ENCODE measurements at places on chromosomes 1 and 21.

DNA sequence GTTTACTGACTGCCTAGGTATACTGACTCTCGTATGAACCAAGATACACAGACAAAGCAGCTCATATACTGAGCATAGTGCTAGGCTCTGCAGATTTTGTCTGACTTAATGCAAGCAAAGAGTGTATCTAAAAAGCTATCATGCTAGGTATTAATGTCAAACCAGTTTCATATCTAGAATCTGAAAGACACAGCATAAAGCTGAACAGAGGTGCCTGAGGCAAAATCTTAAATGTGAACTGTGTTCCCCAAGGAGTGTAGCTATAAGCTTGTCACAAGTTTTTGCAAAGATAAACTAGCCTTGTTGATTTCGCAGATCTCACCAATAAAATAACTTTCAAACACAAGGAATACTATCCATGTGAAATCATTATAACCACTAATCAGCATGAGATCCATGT, 18.1 kb downstream of the JAK1 start:
- DNase-seq = no peak

- no peak for DNase-seq
These were observed 1.4 kb downstream of the S100A6 start for GRCh38 chr1:153534226-153534924.

DNA sequence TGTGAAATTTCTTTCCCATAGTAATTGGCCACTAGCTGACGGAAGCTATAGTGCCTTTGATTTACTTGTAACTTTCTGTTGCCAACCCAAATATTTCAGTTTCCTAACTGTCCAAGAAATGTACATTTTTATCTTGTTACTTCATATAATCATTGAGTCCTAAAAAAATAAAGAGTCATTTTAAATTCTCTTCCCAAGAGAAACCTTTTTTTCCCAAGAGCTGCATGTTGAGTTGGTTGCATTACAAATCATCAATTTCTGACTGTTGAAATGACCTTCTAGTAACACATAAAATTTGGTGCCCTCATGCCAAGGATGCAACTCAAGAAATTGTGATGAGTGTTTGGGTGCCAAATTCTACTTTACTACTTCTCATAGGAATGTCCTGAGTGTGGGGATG, 61.0 kb downstream of the HMCN1 start:
- DNase-seq = no peak

GRCh38 chr1:154714638-154715037, 106.7 kb upstream of the ADAR start:
- no peak for DNase-seq

GRCh38 chr1:228464487-228464983, 22.6 kb upstream of the RNF187 start:
- peak; percentile 75 for DNase-seq

DNA sequence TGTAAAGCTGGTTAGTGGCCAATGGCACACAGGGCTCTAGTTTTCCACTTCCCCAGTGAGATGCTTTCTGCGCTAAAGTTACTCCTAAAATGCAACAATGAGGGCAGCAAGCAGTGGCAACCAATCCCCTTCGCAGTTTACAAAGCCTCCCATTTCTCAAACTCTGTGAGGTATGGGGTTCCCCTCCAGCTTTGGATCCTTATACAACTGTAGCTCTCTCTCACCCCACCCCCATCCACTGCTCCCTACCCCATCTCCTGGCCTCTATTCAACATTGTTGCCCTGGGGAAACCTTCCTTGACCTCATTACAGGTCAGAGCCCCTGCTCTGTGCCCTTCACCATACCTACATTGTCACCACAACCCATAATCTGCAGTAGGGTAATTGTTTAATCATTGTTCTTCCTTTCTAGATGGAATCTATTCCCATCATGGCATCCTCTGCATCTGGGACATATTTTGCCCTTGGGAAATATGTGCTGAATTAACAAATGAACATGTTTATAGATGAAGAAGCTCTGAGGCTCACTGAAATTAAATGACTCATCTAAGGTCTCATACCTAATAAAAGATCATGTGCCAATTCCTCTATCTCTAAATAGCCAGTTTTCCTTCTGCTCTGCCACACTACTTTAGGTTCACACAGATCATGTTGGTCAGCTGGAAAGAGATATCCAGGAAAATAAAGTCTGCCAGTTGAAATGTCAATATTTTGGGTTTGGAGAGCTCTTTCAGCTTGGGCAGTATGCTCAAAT, 12.6 kb downstream of the KIAA0040 start:
- no peak for DNase-seq

GRCh38 chr21:14844001-14844400, 220.8 kb downstream of the NRIP1 start:
- DNase-seq = no peak

- DNase-seq = no peak
These were observed 13.7 kb downstream of the ENO1 start for GRCh38 chr1:8864713-8865344.

DNA sequence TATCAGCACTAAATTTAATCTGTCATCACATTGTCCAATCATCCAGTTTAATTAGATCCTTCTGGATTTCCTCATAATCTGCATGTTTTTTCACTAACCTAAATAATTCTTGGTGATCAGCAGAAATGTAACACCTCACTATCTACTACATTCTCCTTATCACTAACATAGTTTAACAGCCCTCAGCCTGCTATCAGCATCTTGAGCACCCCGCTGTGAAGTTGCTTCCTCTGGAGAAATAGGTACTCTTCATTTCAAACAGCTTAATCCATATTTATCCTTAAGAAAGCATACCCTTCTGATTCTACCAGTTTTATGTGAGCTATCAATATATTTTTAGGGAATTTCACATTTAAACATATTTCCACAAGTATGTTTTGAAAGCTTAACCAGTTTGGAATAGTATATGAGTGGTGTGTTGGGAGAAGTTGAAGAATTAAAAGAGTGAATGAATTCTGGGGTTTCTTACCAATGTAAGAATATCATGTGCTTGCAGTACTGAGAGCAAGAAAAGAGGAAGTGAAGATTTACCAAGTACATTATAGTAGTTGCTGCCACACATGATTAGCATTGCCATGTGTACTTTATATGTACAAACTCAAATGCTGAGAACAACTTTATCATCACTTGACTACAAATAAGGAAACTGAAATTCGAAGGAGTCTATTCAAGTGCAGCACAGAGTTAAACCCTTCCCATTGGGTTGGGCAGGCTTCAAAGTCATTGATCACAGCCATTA, 771.1 kb upstream of the ADGRL4 start:
- no peak for DNase-seq

DNA sequence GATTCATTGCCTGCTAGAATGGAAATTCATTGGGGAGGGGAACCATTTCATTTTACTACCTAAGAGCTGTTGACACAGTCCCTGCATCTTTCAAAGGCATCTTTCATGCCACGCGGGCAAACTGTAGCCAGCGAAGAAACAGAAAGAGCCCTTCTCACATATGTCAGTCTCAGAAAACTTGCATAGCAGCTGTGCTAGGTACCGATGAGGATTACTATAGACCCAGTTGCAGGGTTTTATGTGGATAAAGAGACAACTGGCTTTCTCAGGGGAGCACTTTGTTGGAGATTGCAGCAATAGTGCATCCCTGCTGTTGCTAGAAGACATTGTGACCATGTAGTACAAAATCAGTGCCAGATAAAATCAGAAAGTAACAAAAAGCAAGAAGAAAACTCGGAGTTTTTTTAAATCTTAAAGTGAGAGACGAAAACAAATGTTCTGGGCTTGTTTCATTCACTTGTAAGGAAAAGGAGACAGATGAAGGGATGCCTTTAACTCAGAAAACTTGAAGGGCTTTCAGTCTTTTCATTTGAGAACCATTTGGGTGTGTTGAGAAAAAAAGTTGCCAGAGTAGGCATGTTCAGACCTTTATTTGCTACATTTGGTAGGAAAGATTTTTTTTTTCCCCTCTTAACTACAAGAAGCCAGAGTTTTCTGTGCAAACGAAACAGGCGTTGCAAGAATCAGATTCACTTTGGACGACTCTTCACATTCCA, 804.1 kb downstream of the USP25 start:
- no peak for DNase-seq

DNA sequence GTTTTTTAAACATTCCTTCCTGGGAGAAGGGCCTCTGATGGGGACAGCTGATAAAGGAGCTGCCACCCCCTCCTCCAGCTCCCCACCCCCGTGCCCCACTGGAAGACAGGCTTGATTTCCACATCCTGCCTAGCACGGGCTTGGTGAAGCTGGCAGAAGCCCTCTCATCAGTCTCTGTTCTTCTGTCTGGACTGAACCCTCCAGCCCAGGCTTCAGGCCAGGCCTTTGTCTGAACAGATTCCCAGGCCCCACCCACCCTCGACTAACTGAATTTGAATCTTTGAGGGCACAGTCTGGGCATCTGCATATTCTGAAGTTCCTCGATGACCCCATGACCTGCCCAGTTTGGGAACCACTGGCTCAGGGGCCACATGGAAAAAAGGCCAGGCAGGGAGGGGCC, 75.3 kb downstream of the CD58 start:
- DNase-seq = no peak
